ENCODE measurements at places on chromosomes 7 and 10. TPM values are rescaled to one million over a fixed set of nuclear protein-coding genes. Genes with fewer than 3 reads are reported as not detected.

Gene GIMAP2
- not detected for total RNA-seq

Gene TMEM236
- total RNA-seq: 0.08 TPM

Gene ANKRD30A
- total RNA-seq: 0.64 TPM

Gene SUN3
- not detected for total RNA-seq

Gene PON1
- total RNA-seq: 0.28 TPM

Gene TNS3
- 96.1 TPM for total RNA-seq

Gene HMX2
- 0.15 TPM for total RNA-seq

Gene GDF2
- not detected for total RNA-seq

Gene SYT15B
- total RNA-seq: 3.6 TPM

Gene CDHR1
- total RNA-seq: 0.13 TPM

Gene AGAP6
- total RNA-seq: 9.7 TPM

Gene IGFBP1
- 29.5 TPM for total RNA-seq

Gene C10orf105
- total RNA-seq: not detected

Gene CH25H
- not detected for total RNA-seq

Gene PHYH
- total RNA-seq: 31.0 TPM

Gene PLEKHA1
- total RNA-seq: 25.2 TPM

Gene FAM171A1
- total RNA-seq: 27.0 TPM

Gene SPDYE2B
- total RNA-seq: not detected

Gene TAS2R3
- not detected for total RNA-seq

Gene PBLD
- 3.1 TPM for total RNA-seq

Gene SCIN
- 0.70 TPM for total RNA-seq

Gene LRRC18
- total RNA-seq: not detected

Gene EPHA1
- not detected for total RNA-seq

Gene CYP3A5
- 1.5 TPM for total RNA-seq

Gene PPP1R9A
- total RNA-seq: 5.7 TPM

Gene CFTR
- total RNA-seq: not detected

Gene PAX4
- not detected for total RNA-seq

Gene MLLT10
- total RNA-seq: 31.5 TPM

Gene GJD4
- total RNA-seq: not detected

Gene HELLS
- total RNA-seq: 38.5 TPM

Gene MSMB
- not detected for total RNA-seq

Gene OR2A7
- total RNA-seq: not detected

Gene LIPN
- total RNA-seq: not detected
